ENCODE measurements at places on chromosomes 11 and 22. TPM values are rescaled to one million over a fixed set of nuclear protein-coding genes. Genes with fewer than 3 reads are reported as not detected.

- H3K36me3 ChIP-seq, result peaks cover 83% of the 10 kb centered on the region
- peaks cover 23% of the 10 kb centered on the region for H3K4me1 ChIP-seq
- no peak for DNase-seq
- peak overlapping the region; percentile 86 for H3K27ac ChIP-seq
Measured at GRCh38 chr11:71490044-71490730, 36.9 kb upstream of the KRTAP5-7 start.

DNA sequence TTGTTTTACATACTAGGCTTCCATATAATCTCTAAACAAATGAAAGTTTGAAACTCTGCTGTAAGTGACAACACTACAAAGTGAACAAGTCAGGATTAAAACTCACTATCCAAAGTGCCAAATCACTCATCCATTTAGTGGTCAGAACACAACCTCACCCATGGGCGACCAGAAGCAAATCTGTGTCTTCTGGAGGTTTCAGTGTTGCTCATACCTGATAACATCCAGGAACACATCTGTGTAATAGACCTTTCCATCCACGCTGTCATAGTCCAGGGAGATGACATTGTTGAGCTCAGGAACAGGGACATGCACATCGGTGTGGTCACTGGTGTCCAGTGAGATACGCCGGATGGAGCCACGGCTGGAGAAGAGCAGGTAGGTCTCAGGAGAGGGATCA is 28.5 kb upstream of the CKAP5 start:
- no peak for DNase-seq
- no peaks in the 10 kb centered on the region for H3K27me3 ChIP-seq
- H3K27ac ChIP-seq, result no peak overlapping the region
- H3K4me1 ChIP-seq, result no peaks in the 10 kb centered on the region

- H3K27me3 ChIP-seq, result peaks cover 4% of the 10 kb centered on the region
- peak overlapping the region; percentile 89 for H3K4me3 ChIP-seq
- H3K27ac ChIP-seq, result peak overlapping the region; percentile 87
- H3K4me1 ChIP-seq, result peaks cover 34% of the 10 kb centered on the region
- H3K36me3 ChIP-seq, result peaks cover 30% of the 10 kb centered on the region
Measured at GRCh38 chr11:123740787-123741158, 687 bp downstream of the ZNF202 start.

- no peak overlapping the region for H3K4me3 ChIP-seq
- H3K36me3 ChIP-seq, result no peaks in the 10 kb centered on the region
- no peaks in the 10 kb centered on the region for H3K4me1 ChIP-seq
- no peak for DNase-seq
- H3K27ac ChIP-seq, result no peak overlapping the region
Measured at GRCh38 chr11:67539550-67539949, 16.3 kb upstream of the CABP2 start.

GRCh38 chr11:126355926-126356897 is 726 bp downstream of the ST3GAL4 start:
- DNase-seq, result no peak
- H3K36me3 ChIP-seq, result peaks cover 21% of the 10 kb centered on the region
- no peaks in the 10 kb centered on the region for H3K27me3 ChIP-seq
- H3K4me3 ChIP-seq, result peak overlapping the region; percentile 81

DNA sequence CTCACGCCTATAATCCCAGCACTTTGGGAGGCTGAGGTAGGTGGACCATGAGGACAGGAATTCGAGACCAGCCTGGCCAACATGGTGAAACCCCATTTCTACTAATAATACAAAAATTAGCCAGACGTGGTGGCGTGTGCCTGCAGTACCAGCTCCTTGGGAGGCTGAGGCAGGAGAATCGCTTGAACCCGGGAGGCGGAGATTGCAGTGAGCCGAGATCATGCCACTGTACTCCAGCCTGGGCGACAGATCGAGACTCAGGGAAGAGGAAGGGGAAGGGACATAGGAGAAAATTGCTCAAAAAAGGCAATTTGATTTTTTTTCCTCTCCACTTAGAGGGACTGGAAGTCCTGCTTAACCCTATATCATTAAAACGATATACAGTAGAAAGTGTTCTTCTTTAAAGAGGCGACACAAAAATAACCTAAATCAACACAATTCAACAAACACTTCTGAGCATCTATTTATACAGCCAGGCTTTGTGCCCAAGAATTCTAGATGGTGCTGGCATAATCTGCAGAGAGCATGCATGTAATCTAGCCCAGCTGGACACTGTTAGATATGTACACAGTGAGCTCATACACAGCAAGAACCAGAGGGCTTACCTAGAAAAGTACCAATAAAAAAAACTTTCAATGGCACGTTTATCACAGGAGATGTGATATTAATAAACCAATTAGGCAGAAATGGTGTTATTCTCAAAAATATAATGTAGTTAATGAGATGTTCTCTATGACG is 20.9 kb upstream of the DENND5A start:
- H3K27ac ChIP-seq, result no peak overlapping the region
- no peak overlapping the region for H3K4me3 ChIP-seq
- no peaks in the 10 kb centered on the region for H3K27me3 ChIP-seq
- H3K4me1 ChIP-seq, result peaks cover 12% of the 10 kb centered on the region
- H3K36me3 ChIP-seq, result peaks cover 49% of the 10 kb centered on the region
- no peak for DNase-seq

DNA sequence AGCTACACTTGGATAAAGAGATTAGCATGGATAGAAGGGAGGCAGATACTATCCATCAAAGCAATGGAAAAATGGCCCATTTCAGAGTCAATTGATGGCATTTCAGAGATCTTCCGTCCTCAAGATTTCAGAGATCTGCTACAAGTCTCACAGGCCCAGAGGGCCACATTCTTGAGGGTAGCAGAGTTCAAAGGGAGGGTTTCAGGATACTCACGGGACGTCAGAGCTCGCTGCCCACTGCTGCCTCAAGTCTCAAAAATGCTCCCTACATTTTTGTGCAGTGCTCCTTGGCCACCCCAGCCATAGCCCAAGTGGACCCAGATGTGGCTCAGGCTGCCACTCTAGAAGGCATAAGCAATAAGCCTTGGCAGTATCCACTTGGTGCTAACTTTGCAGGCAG is 24.9 kb downstream of the RTL6 start:
- no peaks in the 10 kb centered on the region for H3K36me3 ChIP-seq
- no peak overlapping the region for H3K4me3 ChIP-seq
- H3K27me3 ChIP-seq, result peaks cover 13% of the 10 kb centered on the region
- no peak for DNase-seq
- no peak overlapping the region for H3K27ac ChIP-seq

DNA sequence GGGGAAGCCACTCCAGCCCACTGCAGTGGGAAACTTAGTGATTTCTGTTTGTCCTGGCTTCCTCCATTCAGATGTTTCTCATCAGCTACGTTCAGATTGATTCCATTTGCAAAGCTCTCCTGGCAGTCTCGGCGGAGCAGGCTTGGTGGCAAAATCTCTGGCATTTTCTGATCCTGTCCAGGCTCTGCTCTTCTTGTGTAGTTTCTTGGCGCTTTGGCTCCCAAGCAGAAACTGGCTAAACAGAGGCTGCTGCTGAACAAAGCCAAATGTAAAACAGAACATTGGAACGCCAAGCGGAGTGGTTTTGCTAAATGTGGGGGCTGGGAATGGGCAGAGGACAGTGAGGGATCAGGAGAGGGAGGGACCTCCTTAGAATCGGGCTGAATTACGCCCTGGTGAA is 36.7 kb downstream of the ADAMTS8 start:
- peaks cover 5% of the 10 kb centered on the region for H3K27me3 ChIP-seq
- no peak overlapping the region for H3K27ac ChIP-seq
- H3K4me1 ChIP-seq, result peaks cover 14% of the 10 kb centered on the region

DNA sequence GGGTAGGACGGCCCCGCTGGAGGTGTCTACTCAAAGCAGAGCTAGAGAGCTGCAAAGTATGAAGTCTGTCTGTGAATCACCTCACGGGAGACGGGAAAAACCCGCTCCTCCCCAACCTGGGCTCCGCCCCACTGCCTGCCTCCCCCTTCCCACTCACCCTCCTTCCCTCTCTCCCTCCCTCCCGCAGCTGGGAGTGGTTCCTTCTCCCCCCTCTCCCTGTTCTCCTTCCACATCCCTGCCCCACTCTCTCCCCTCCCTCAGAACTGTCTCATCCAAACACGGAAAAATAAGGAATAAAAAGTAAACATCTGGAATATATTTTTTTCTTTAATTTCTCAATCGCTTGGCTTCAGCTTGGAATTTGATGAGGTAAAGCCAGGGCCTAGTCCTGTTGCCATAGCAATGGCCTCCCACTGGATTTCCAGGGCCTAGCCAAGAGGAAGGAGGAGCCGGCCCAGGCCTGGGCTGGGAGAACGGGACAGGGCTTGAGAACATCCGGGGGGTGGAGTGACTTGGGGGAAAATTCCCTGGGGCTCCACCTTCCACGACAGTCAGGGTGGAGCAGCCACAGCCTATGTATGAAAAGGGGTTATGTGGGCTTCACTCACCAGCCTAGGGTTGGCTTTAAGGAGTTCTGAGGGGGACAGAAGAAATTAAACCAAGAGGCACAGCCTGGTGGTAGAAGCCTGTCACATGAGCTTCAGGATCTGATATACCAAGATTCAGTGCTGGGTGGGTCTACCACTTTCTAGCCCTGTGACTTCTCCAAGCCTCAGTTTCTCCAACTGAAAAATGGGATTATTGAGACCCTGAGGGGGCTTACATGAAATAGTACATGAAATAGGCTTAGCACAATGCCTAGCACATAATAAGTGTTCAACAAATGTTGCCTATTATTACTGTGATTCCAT is 2.2 kb downstream of the TNKS1BP1 start:
- H3K4me3 ChIP-seq, result peak overlapping the region; percentile 65
- DNase-seq, result no peak
- no peaks in the 10 kb centered on the region for H3K27me3 ChIP-seq
- peak overlapping the region; percentile 40 for H3K27ac ChIP-seq
- H3K4me1 ChIP-seq, result peaks cover 36% of the 10 kb centered on the region
- H3K36me3 ChIP-seq, result peaks cover 25% of the 10 kb centered on the region

DNA sequence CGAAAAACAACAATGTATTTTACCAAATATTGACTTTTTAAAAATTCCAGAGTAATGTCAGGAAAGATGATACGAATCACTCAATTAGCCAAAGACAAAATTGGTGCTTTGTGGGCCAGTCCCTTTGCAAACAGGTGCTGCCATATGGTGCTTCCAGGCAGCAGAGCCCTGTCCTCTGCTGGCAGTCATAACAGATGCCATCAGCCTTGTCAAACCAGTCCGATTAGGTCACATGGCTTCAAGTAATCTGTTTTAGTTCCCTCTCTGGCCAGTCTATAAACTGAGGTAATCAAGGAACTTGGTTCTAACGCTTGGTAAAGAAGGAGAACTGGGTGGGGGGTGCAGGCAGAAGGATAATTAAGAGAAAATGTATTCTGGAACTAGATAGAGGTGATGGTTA is 49.1 kb upstream of the CAPRIN1 start:
- no peak overlapping the region for H3K4me3 ChIP-seq
- H3K36me3 ChIP-seq, result no peaks in the 10 kb centered on the region
- peaks cover 4% of the 10 kb centered on the region for H3K4me1 ChIP-seq
- peaks cover 45% of the 10 kb centered on the region for H3K27me3 ChIP-seq
- DNase-seq, result no peak
- H3K27ac ChIP-seq, result no peak overlapping the region

CTSW gene
- total RNA-seq, result 10.3 TPM

ART1 gene
- total RNA-seq, result not detected

ZNRD2 gene
- total RNA-seq, result 63.6 TPM

PLAAT5 gene
- total RNA-seq, result 0.80 TPM

MS4A6A gene
- total RNA-seq, result not detected

PNPLA3 gene
- total RNA-seq, result 1.7 TPM
